ENCODE measurements at places on chromosomes 1 and 21. TPM values are rescaled to one million over a fixed set of nuclear protein-coding genes. Genes with fewer than 3 reads are reported as not detected.

DNA sequence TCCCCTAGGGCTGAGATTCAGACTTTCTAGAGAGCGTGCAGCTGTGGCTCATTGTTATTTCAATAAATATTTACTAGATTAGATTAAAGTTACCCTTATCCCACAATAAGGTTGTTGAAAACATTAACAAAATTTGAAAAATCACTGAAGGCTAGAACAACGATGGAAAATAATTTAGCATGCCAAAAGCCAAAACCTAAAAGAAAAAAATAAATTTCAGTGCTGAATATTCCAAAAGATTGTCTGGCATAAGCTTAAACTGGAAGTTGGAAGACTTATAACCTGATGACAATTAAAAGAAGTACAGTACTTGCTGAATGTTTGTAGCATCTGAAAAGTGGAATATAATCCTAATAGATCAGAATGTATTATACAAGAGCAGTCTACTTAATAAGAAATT, 221.3 kb downstream of the USH2A start:
- no peaks in the 10 kb centered on the region for H3K27me3 ChIP-seq
- no peak for DNase-seq

GRCh38 chr1:222946436-222946835, 131.6 kb downstream of the DISP1 start:
- H3K27ac ChIP-seq, result no peak overlapping the region
- DNase-seq, result no peak
- H3K4me1 ChIP-seq, result no peaks in the 10 kb centered on the region
- H3K4me3 ChIP-seq, result no peak overlapping the region
- H3K36me3 ChIP-seq, result peaks cover 2% of the 10 kb centered on the region

- H3K27ac ChIP-seq, result no peak overlapping the region
- no peak overlapping the region for H3K4me3 ChIP-seq
- H3K4me1 ChIP-seq, result no peaks in the 10 kb centered on the region
- DNase-seq, result no peak
- no peaks in the 10 kb centered on the region for H3K36me3 ChIP-seq
- no peaks in the 10 kb centered on the region for H3K27me3 ChIP-seq
Measured at GRCh38 chr1:9696793-9697192, 45.3 kb downstream of the PIK3CD start.

- no peak overlapping the region for H3K4me3 ChIP-seq
- H3K36me3 ChIP-seq, result no peaks in the 10 kb centered on the region
- H3K4me1 ChIP-seq, result no peaks in the 10 kb centered on the region
- DNase-seq, result no peak
- no peaks in the 10 kb centered on the region for H3K27me3 ChIP-seq
Measured at GRCh38 chr1:191889623-191890003, 268.6 kb upstream of the RGS18 start.

GRCh38 chr1:44217809-44218410, 4.6 kb downstream of the DMAP1 start:
- H3K27ac ChIP-seq, result peak overlapping the region; percentile 1
- peaks cover 6% of the 10 kb centered on the region for H3K4me1 ChIP-seq
- no peak overlapping the region for H3K4me3 ChIP-seq
- no peaks in the 10 kb centered on the region for H3K27me3 ChIP-seq
- 0 out of 2 replicates have a peak, but pooled peaks cover 2% of the 10 kb centered on the region for H3K36me3 ChIP-seq
- DNase-seq, result peak; percentile 87

DNA sequence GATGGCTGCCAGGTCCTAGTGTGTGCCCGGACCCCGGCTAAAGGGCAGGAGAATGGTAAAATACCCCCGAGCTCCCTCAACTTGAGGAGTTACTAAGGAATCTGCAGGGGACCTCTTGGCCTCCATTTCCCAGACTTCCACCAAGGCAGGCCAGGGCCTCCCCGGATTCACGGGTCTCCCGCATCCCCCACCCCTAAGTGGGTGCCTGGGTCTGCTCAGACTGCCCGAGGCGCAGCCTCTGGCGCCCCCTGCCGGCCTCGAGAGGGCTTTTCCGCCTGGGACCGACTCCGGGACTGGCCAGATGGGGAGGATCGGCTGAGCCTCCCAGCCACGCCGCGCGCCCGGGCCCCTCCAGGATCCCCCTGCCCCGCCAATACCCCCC, 1.7 kb downstream of the PLEKHG5 start:
- H3K4me3 ChIP-seq, result peak overlapping the region; percentile 53
- H3K27ac ChIP-seq, result no peak overlapping the region
- peak; percentile 80 for DNase-seq
- peaks cover 10% of the 10 kb centered on the region for H3K4me1 ChIP-seq

DNA sequence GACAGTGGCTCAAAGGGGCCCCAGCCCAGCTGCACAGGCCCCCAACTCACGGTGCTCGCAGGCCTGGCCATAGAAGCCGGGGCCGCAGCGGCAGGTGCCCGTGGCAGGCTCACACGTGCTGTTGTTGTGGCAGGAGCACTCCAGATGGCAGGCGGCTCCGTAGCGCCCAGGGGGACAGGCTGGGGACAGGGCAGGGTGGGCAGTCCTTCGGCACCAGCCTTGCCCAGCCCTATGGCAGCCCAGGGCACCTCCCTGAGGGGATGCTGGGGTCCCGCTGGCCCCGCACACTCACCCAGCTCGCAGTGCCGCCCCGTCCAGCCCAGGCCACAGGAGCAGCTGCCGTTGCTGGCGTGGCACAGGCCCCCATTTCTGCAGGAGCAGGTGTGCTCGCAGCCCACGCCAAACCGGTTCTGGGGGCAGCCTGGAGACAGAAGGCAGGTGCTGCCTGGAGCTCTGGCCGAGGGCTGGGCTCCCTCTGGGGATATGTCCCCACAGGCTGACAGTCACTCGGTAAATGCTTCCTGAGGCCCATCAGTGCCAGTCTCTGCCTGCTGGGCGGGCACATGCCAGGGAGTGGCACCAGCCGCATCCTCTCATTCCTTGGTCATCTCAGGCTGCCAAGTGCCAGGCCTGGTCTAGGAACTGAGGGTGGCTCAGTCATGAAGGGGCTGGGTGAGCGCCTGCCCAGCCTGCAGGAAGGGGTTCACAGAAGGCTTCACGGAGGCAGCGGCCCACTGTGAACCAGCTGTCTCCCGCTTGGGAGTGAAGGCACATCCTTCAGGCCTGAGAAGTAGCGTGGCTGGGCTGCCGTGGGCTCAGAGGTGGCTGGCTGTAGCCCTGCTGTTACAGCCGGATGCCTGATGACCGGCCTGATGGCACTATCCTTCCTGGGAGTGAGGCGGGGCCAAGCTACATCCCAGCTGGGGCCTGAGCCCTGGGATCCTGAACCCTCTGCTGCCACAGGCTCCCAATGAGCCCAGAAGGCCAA, 40.1 kb downstream of the ARHGEF16 start:
- no peak overlapping the region for H3K4me3 ChIP-seq
- no peaks in the 10 kb centered on the region for H3K27me3 ChIP-seq
- no peak for DNase-seq
- no peaks in the 10 kb centered on the region for H3K4me1 ChIP-seq
- no peaks in the 10 kb centered on the region for H3K36me3 ChIP-seq

GRCh38 chr21:46556802-46557201, 48.1 kb downstream of the S100B start:
- no peak for DNase-seq
- no peak overlapping the region for H3K27ac ChIP-seq
- H3K4me1 ChIP-seq, result no peaks in the 10 kb centered on the region
- no peaks in the 10 kb centered on the region for H3K36me3 ChIP-seq

- H3K27me3 ChIP-seq, result no peaks in the 10 kb centered on the region
- no peak for DNase-seq
- no peak overlapping the region for H3K4me3 ChIP-seq
- no peaks in the 10 kb centered on the region for H3K36me3 ChIP-seq
Measured at GRCh38 chr1:110594456-110595352, 11.5 kb downstream of the KCNA2 start.

DNA sequence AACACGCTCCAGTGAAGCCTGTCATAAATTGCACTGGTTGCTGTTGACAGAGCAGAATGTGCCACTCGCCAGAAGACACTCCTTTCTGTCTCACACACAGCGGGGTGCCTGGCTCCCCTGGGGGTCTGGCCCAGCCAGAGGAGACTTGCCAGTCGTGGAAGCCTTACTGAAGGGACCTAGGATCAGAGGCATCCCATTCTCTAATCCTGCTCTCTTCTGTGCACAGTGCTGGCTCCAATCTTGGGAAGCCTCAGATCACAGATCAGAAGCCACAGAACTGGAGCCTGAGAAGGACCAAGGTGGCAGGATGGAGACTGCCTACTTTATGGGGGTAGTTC, 1.4 kb downstream of the SLC9A1 start:
- no peak for DNase-seq
- H3K27ac ChIP-seq, result peak overlapping the region; percentile 89
- H3K4me3 ChIP-seq, result peak overlapping the region; percentile 5
- H3K27me3 ChIP-seq, result no peaks in the 10 kb centered on the region
- H3K36me3 ChIP-seq, result no peaks in the 10 kb centered on the region

GRCh38 chr1:44862829-44863401, 19.9 kb upstream of the PTCH2 start:
- no peak overlapping the region for H3K4me3 ChIP-seq
- H3K4me1 ChIP-seq, result no peaks in the 10 kb centered on the region
- H3K27ac ChIP-seq, result no peak overlapping the region
- H3K36me3 ChIP-seq, result no peaks in the 10 kb centered on the region
- no peaks in the 10 kb centered on the region for H3K27me3 ChIP-seq

DNA sequence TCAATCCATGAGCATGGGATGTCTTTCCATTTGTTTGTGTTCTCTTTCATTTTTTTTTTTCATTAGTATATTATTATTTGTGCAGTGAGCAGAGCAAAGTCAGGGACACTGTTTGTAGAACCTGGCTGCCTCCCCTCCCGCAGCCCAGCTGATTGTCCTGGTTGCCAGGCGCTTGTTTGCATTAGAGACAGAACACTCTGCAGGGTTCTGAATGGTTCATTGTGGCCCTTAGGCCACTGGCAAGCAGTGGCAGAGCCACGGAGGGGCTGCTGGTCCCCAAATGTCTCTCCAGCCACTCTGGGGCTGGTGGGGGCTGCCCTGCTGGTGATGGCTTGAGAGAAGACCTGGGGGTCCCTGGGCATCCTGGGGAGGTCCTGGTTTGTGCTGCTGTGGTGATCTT, 29.0 kb downstream of the ETS2 start:
- H3K36me3 ChIP-seq, result no peaks in the 10 kb centered on the region
- H3K4me1 ChIP-seq, result peaks cover 11% of the 10 kb centered on the region
- no peak for DNase-seq
- no peak overlapping the region for H3K27ac ChIP-seq
- H3K4me3 ChIP-seq, result no peak overlapping the region

DNA sequence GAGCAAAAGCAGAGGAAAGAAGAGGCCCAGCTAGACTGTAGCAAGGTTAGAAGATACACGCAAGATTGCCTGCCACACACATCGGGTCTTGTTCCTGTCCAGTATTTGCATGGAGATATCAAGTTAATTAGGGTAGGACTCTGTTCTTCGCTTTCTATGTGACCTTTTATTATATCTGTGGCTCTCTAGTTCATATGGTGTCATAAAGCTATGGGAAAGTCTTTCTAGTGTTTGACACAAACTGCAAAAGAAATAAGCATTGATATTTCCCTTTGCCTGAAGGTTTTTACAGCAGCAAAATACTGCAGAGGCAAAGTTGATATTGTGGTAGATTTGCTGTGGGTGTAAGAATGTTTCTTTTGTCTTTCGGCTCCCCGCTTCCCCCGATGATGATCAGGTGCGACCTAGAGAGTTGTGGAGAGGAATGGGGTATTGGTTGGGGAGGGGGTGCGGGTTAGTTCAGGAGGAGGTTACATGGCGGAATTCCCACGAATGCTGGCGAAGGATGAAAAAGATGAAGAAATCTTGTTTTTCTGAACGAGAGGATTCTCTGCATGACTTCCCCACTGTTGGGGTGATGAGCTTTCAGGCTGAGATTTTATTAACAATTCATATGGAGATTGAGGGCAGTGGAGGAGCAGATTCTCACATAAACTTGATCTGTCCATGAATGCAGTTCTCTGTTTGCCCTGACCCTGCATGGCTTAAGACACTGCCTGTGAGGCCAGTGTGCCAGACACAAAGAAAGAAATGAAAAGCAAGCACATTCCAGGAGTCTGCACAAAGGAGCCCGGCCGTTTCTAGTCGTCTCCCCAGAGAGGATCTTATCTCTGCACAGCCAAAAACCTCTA, 550.2 kb downstream of the USP25 start:
- no peaks in the 10 kb centered on the region for H3K4me1 ChIP-seq
- peak; percentile 4 for DNase-seq
- H3K27me3 ChIP-seq, result no peaks in the 10 kb centered on the region

GRCh38 chr1:7229696-7230631, 444.7 kb downstream of the CAMTA1 start:
- no peaks in the 10 kb centered on the region for H3K27me3 ChIP-seq
- DNase-seq, result no peak
- H3K4me3 ChIP-seq, result no peak overlapping the region
- no peaks in the 10 kb centered on the region for H3K36me3 ChIP-seq

DNA sequence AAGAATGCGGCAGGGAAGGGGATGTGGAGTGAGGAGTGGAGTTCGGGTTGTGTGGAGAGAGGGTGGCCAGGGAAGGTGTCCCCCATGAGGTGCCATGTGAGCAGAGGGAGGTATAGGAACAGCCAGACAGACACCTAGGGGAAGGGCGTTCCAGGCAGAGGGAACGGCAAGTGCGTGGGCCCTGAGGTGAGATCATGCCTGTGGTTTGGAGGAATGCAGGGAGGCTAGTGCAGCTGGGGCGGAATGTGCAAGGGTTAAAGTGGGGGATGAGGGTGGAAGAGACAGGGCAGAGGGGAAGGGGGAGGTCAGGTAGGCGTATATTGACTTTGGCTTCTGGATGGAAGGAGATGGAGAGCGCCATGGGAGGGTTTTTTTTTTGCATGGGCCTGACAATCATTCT, 31.6 kb upstream of the PADI6 start:
- no peak for DNase-seq
- H3K27ac ChIP-seq, result no peak overlapping the region
- H3K4me1 ChIP-seq, result no peaks in the 10 kb centered on the region
- no peaks in the 10 kb centered on the region for H3K36me3 ChIP-seq

GRCh38 chr1:2241820-2242219, 13.7 kb downstream of the SKI start:
- H3K36me3 ChIP-seq, result no peaks in the 10 kb centered on the region
- H3K4me1 ChIP-seq, result no peaks in the 10 kb centered on the region
- H3K27me3 ChIP-seq, result no peaks in the 10 kb centered on the region
- no peak overlapping the region for H3K27ac ChIP-seq

DNA sequence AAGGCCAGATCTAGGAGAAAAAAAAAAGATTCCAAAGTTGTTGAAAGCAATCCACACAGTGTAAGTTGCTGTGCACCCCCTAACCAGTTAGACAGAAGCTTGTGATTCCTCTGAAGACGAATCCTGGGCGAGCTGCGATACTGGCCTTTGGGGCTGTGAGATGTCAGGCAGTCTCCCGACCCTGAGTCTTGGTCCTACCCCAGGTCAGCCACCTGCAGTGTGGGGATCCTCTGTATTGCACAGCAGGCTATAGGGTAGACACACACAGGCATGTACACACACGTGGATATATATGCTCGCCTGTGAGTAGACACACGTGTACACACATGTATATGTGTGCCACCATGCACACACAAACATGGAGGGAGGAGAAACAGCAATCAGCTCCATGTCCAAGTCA, 12.9 kb downstream of the ACTRT2 start:
- H3K4me1 ChIP-seq, result no peaks in the 10 kb centered on the region
- no peaks in the 10 kb centered on the region for H3K27me3 ChIP-seq
- no peaks in the 10 kb centered on the region for H3K36me3 ChIP-seq

Gene RHD
- not detected for total RNA-seq

Gene TENT5C
- 19.8 TPM for total RNA-seq

Gene COG2
- 46.9 TPM for total RNA-seq
